ENCODE measurements at places on chromosomes 12 and 14.
A peak's percentile ranks its signal among the peaks of the same experiment; 100 is the strongest.

DNA sequence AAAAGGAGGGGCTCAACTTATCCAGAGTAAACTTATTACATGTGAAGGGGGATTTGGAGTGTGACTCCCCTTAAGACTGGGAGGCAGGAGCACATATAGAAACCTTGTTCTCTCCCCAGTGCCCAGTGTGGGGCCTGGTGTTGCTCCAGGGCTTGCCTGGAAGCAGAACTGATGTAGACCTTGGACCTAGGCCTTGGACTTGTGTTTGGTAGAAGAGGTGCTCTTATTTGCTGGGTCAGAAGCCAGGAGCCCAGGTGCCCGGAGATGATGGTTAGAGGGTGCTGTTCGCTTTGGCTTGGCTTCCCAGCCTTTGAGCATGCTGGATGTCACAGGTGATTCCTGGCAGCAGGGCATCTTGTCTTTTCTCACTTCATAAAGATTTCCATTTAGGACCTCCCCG lies 110.4 kb downstream of the SMOC1 start:
- DNase-seq, result no peak

- DNase-seq, result no peak
Observed at GRCh38 chr12:48947727-48948126, 9.6 kb downstream of the ARF3 start.

DNA sequence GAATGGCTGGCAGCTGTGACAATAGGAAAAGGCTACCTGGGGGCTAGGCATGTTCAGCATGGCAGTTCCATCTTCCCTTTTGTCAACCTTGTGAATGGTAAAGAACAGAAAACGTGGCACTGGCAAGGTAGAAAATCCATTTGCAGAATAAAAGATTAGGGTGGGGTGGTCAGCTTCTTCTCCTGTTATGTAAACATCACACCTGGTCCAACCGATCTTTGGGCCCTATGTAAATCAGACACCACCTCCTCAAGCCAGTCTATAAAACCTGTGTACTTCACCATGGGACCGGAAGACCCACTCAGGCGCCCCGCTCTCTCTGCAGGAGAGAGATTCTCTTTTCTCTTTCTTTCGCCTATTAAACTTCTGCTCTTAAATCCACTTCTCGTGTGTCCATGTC lies 19.6 kb upstream of the TMEM30B start:
- DNase-seq, result no peak

- no peak for DNase-seq
Observed at GRCh38 chr12:80241576-80242273, 142.4 kb downstream of the OTOGL start.

DNA sequence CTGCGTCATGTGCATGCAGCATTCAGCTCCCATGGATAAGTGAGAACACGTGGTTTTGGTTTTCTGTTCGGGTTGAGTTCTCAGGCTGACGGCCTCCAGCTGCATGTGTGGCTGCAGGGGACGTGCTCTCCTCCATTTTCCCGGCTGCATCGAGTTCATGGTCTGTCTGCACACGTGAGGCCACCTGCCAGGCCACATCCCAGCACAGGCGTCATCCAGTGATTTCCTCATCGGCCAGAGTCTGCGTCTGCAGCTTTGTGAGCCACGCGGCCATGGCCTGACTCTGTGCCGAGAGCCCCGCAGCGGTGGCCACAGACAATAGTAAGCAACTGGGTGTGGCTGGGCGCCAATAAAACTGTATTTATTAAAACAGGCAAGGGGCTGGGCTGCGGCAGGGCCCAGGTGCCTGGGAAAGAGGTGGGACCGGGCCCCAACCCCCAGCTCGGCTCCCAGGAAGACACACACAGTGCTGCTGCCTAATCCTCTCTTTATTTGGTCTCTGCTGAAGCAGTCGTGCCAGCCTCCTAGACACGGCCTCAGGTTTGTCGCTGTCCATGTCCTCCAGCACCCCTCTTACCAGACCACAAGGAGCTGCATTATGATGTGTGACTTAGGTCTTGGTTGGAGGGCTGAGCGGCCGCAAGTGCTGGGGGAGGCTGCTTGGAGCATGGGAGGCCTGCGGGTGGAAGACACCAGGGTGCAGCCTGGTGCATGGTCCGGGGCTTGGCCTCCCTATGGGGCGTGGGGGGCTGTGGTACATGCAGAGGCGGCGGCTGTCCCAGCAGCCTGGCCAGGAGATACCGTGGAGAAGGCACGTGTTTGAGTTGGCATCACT lies 52.0 kb downstream of the NOC4L start:
- DNase-seq, result no peak

GRCh38 chr12:70197345-70197744 lies 45.9 kb upstream of the CNOT2 start:
- peak; percentile 45 for DNase-seq

DNA sequence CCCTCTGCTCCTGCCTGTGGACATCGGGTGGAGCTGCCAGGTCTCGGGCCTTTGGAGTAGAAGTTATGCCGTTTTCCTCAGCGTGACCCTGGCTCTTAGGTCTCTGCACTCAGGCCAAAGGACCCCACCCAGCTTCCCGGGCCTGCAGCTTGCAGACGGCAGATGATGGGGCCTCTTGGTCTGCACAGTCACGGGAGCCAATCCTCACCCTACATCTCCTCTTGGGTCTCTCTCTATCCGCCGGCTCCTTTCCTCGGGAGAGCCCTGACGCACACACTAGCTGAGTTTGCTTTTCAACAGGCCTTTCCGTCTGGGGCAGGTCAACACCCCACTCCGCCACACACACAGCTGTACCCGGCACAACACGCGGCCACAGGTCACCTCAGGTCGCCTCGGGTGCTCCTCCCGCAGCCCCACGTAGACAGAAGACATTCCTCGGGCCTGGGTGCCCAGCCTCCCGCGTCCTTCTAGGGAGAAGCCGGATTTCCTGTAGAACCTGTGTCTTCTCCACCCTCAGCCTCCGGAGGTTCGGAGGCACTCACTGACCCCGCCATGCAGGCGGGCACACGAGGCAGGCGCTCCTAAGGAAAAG lies 9.9 kb downstream of the GALNT9 start:
- no peak for DNase-seq

DNA sequence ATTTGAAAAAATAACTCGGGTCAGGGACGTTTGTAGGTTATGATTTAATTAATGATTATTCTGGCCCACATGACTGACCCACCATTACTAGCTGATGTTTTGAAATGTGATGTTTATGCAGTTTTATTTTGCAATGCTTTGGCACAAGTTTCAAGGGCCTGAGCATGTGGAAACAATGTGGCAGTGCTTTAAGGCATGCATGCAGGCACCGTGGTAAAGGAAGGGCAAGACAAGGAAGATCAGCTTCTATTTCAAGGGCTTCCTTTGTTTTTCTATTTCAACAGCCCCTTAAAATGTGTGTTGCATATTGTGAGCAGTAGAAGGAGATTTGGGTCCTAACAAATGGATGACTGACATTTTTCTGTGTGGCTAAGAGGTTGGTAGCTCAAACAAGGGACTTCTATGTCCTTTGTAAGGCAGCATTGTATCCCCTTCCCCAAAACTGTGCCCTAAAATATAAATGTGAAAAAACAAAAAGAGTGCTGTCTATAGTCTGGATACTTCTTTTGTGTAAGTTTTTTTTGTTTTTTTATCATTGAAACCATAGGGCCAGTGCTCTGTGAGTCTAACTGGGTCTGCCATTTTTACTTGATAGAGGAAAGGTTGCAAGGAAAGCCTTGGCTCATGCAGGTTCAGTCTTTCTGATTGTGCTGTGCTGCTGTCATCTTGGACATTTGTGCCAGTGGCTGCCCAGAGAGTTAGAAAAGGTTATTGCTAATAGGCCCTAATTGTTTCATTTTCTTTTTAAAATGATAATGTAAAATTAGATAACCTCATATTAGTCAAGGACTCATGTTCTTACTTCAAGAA lies 103.5 kb downstream of the FGD4 start:
- peak; percentile 37 for DNase-seq

DNA sequence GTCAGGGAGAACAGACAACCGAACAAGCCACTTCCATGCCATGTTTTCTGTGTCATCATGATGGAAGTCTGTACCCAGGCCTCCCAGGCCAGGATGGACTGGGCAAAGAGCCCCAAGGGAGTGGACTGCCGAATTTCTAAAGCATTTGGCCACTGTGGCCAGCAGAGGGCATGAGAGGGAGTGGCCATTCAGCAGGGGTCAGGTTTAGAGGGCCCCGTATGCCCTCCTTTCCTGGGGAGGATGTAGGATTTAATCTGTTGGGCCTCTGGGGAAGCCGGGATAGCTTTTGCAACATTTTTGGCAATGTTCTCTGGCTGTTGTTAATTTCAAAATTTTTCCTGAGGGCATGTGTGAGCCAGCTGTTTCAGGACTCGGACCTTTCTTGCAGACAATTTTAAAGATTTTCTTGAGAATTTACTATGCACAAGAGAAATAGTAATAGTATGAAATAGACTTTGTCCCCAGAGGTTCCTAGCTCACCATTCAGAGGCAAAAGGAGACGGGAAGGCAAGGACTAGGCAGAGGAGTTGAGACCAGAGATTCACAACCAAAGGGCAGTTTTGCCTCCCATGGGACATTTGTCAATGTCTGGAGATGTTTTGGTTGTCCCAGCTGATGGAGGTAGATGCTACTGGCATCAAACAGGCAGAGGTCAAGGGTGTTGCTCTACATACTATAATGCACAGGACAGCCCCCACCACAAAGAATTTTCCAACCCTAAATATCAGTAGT lies 18.0 kb downstream of the ACACB start:
- peak; percentile 25 for DNase-seq

DNA sequence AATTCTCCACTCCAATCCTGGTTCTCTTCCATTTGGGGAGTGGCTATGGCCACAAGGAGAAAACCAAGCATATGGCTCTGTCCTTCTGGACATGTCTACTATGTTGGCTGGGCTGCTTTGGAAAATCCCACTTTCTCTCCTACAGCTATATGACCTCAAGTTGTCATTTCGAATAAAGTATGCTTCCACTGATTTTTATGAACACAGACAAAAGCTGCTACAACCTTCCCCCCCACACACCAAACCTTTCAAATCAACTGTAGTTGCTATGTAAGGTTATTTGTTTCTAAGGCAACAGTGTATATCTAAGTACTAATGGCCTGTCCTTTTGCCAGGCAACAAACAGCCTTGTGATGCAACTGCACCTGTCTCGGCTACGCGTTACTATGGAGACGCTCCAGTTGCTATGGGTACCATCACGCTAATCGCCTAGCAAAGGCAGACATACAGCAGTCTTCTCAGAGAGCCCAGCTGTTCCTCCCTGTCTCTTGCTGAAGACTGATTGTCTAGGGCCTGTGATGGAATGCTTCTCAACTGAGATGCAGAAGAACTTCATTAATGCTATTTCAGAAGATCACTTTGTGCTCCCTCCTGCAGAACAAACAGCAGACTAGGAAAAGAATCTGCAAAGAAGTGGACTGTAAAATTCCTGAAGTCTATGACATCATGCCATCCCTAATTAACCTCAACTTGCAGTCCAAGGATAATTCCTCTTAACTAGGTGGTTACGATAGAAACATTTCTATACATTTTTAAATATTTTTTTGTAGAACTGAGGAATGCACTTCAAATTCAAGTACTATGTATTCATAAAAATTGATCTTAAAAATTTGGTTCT lies 67.6 kb downstream of the FOXN3 start:
- DNase-seq, result no peak

DNA sequence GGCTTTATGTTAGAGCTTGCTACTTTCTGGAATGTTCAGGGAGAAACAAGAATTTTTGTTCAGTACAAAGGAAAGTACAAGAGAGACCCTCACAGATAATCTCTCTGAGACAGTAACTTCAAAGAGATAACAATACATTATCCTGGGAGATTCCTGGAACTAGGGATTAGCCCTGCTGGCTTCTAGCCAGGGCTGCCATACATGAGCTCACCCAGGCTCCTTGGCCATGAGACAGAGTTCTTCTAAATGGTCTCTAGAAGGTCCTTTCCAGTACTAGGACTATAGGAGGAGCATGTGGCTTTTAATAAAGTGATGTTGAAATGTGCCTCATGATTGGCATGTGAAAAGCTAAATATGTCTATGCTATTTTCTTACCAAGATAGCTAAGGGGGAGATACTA lies 342.5 kb downstream of the EMP1 start:
- no peak for DNase-seq

DNA sequence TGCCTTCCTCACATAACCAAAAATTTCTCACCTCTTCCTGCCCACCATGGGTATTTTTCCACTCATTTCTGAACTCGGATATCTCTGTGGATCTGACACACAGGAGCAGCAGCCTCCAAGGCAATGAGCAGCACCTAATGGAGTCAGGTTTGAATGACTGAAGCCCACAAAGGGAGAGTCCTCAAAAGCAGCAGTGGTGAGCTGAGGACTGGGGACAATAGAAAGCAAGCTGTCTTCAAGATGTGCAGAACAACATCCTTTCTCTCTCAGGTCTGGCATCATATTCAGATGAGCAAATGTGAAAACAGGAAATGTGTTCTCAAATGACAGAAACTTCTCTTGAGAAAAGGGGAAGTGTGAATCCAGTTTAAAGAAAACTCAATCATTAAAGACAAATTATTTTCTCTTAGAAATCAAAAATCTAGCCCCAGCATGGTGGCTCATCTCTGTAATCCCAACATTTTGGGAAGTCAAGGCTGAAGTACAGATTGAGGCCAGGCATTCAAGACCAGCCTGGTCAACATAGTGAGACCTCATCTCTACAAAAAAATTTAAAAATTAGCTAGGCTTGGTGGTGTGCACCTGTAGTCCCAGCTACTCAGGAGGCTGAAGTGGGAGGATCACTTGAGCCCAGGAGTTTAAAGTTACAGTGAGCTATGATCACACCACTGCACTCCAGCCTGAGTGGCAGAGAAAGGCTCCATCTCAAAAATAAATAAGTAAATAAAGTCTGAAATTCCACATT lies 54.2 kb downstream of the C12orf42 start:
- peak; percentile 54 for DNase-seq

- DNase-seq, result peak; percentile 61
Observed at GRCh38 chr12:55974308-55974730, 441 bp downstream of the RAB5B start.

GRCh38 chr12:21939435-21939834 lies 1.8 kb downstream of the ABCC9 start:
- DNase-seq, result no peak

DNA sequence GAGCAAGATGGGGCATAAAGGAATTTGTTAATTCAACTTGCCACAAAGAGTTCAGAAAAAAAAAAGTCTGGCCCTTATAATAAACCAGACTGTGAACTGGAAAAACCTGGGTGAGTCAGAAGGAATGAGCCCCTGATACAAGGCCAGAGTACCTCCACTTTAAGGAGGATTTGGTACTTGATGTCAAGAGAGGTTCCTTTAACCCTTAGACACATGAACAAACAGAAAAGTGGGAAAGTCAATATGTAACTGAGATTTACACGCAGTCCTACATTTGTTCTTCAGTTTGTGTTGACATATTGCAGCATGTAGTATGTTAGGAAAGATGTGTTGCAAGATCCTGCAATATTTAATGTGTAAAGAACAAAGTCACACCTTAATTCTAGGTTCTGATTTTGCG lies 14.2 kb upstream of the SLC38A4 start:
- DNase-seq, result no peak
